Stimulated activated CD8-positive, alpha-beta memory T cell treated with anti-CD3 and anti-CD28 coated beads, Interleukin-7, amount 100 ng/mL, for 1 hour (primary cell): ENCODE measurements at places on chromosomes 11 and 22.
A peak's percentile ranks its signal among the peaks of the same experiment; 100 is the strongest.

- DNase-seq = no peak
Observed at GRCh38 chr11:1276041-1276790, 33.2 kb downstream of the TOLLIP start.

- peak; percentile 20 for DNase-seq
Observed at GRCh38 chr11:123580557-123581275, 73.7 kb downstream of the SCN3B start.

DNA sequence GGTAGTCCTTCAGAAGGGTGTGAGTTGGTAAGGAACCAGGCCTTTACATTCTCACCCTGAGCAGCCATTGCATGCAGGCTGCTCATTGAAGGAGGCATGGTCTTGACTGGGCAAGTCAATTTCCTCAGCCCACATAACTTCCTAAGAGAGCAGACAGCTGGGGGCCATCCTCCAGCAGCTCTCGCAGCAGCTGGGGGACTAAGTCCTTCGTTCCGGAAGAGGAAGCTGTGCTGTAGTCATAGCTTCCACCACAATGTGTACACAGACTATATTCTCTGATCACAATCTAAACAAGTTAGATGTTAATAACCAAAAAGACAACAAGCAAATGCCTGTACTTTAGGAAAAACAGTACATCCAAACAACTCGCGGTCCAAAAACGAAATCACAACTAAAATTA is 30.1 kb upstream of the MPPED1 start:
- DNase-seq = no peak

- DNase-seq = peak; percentile 60
Observed at GRCh38 chr22:40525250-40525884, 111.2 kb downstream of the MRTFA start.
